ENCODE measurements at places on chromosomes 7 and 10.

- no peak for DNase-seq
Measured at GRCh38 chr10:5628451-5629302, 37.7 kb downstream of the ASB13 start.

- no peak for DNase-seq
Measured at GRCh38 chr7:68122801-68123200, 1126.2 kb downstream of the TYW1 start.

DNA sequence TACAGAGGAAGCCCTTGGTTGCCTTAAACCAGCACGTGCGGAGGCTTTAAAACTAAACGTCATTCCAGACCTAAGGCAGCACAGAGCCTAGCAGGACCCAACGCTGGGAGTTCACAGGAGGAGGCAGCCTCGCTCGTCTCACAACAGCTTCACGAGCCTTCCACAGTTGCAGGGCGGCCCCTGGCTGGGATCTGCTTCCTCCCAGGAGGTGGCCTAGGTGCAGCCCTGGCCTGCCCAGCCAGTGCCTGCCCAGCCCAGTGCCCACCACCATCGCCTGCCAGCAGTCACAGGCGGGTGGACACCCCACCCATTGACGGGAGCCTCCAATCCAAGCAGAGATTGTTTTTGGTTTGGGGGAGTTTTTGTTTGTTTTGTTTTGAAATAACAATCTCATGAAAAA is 96.5 kb downstream of the PTPRN2 start:
- no peak for DNase-seq

- DNase-seq = no peak
Measured at GRCh38 chr7:148581624-148582023, 8.9 kb upstream of the C7orf33 start.

- no peak for DNase-seq
Measured at GRCh38 chr10:124916098-124916584, 25.8 kb upstream of the ZRANB1 start.

- no peak for DNase-seq
Measured at GRCh38 chr7:25754751-25755150, 397.2 kb upstream of the NFE2L3 start.

Measured in activated CD4-positive, CD25-positive, alpha-beta regulatory T cell (primary cell).